Cardiac muscle cell (in vitro differentiated cells and primary cell): ENCODE measurements at places on chromosomes 1 and 21. TPM values are rescaled to one million over a fixed set of nuclear protein-coding genes. Genes with fewer than 3 reads are reported as not detected.

Gene COL6A2
- total RNA-seq: 212 and 260 TPM in 2 replicates

Gene LENEP
- not detected in 2 replicates for total RNA-seq

Gene BPNT1
- total RNA-seq: 27.7 and 29.7 TPM in 2 replicates

DNA sequence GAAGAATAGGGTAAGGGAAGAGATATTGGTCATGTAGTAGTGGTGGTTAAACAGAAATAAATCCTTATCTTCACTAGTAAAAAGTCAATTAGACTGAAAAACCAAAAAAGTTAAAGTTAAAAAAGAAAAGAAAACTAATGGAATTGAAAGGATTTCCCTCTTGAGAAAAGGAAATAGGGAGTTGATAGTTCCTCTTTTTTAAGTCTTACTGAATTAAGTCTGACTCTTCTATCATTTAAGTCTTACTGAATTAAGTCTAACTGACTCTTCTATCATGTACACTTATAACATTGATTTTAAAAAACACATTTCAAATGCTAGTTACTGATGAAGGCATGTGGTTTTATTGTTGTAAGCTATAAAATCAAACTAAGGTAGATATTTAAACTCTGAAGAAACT lies 49.5 kb upstream of the TENT5C start:
- no peak for DNase-seq

- peak; percentile 75 for DNase-seq
Measured at GRCh38 chr1:203172184-203173010, 3.2 kb downstream of the MYBPH start.

GRCh38 chr1:231199868-231200267 lies 38.0 kb downstream of the TRIM67 start:
- no peak for DNase-seq

GRCh38 chr21:34790834-34791233 lies 122.0 kb downstream of the CLIC6 start:
- no peak for DNase-seq

GRCh38 chr1:205688171-205689080 lies 8.1 kb upstream of the SLC45A3 start:
- no peak for DNase-seq

DNA sequence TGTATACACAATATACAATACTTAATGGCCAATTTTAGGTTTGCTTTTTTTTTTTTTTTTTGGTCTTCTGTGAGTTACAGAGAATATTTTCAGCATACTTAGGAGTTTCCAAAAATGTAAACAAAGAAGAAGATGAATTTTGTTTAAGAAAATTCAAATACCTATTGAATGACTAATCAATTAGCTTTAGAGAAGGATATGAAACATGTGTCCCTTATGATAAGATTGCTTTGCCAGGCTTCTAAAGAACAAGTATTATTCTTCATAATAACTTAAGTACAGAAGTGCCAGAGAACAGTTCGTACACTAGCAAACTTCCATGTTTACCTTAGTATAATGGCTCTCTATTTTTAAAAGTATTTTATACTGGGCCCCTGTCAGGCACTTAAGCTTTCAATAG lies 1191.0 kb upstream of the NCAM2 start:
- no peak for DNase-seq

- DNase-seq: no peak
Measured at GRCh38 chr1:66172272-66172671, 361.7 kb upstream of the SGIP1 start.

GRCh38 chr1:230077436-230078213 lies 10.6 kb downstream of the GALNT2 start:
- DNase-seq: no peak

GRCh38 chr1:187622545-187622944 lies 793.8 kb downstream of the PLA2G4A start:
- no peak for DNase-seq

DNA sequence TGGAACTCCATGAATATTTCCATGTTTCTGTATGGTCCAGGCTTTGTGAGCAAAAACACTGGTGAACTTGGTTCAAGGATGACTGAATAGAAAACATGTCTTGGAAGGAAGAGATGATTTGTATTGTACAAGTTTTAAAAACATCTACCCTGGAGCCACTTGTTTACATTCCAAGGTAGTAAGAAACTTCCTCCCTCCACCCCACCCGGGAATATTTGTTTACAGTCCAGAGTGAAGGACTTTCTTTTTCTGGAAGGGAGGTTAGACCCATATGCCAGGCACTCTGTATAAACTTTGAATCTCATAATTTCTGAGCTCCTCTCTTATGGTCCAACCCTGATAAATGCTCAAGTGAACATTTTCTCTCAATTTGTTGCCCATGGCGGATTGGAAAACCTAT lies 323.3 kb upstream of the LYPLAL1 start:
- no peak for DNase-seq

- peak; percentile 33 for DNase-seq
Measured at GRCh38 chr21:36966821-36967768, 626 bp upstream of the HLCS start.

DNA sequence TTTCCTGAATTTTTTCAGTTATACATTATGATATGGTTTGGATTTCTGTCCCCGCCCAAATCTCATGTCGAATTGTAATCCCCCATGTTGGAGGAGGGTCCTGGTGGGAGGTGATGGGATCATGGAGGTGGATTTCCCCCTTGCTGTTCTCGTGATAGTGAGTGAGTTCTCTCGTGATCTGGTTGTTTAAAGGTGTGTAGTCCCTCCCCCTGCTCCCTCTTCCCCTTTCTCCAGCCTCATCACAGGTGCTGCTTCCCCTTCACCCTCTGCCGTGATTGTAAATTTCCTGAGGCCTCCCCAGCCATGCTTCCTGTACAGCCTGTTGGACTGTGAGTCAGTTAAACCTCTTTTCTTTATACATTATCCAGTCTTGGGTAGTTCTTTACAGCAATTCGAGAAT lies 93.2 kb upstream of the HNRNPU start:
- DNase-seq: no peak

GRCh38 chr1:118984086-118984721 lies 3.9 kb downstream of the TBX15 start:
- peak; percentile 66 for DNase-seq

- DNase-seq: no peak
Measured at GRCh38 chr1:76274718-76275117, 200.2 kb downstream of the ST6GALNAC3 start.

DNA sequence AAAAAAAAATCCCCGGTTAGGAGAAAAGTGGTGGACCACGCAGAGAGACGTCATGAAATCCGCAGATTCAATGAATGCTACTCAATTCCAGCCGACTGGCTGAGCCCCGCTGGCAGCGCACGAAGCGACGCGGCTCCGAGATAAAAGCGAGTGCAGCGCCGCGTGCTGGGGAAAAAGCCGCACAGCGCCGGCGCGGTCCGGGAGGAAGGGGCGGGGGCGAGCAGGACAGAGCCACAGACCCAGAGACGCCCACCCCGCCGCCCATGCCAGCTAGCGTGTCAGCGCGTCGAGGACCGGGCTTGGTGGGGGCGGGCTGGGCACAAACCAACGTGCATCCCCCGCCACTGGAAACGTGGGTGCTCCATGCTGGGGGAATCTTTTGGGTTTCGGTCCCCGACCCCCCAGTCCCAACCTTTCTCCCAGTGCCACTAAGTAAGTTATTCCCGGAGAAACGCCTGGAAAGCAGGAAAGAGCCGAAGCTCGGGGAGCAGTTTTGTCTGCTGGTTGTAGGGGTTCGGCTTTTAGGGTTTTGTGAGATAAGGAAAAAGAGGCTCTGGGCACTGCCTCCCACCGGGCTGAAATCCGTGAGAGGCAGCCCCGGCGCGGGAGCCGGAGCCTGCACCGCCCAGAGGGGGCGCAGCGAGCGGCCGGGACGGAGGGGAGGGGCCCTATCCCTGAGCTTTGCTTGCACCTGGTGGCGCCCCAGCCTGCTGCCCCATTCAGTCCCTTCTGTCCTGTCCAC lies at the start of gene KCNJ6:
KCNJ6 (minus strand) TSS at position 148 of the 742 bp plus-strand sequence. CDS start 75,775 bp downstream, outside the sequence.
- peak; percentile 50 for DNase-seq

DNA sequence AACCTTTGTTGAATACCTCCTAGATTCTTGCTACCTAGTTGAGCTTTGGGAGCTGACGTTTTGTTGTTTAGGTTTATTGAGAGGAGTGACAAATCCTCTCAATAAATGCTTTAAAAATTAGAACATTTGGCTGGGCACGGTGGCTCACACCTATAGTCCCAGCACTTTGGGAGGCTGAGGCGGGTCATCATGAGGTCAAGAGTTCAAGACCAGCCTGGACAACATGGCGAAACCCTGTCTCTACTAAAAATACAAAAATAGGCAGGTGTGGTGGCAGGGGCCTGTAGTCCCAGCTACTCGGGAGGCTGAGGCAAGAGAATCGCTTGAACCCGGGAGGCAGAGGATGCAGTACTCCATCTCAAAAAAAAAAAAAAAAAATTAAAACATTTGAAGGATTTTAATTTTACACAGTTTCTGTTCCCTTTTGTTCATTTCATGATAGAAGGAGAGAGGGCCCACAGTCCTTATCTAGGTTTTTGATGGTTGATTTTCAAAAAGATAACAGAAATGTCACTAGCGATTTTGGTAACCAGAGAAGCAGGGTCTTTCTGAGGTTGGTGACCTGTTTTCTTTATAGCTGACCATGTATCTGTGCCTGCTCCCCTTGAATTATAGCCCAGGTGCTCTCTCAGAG lies 44.2 kb upstream of the PIGV start:
- no peak for DNase-seq

DNA sequence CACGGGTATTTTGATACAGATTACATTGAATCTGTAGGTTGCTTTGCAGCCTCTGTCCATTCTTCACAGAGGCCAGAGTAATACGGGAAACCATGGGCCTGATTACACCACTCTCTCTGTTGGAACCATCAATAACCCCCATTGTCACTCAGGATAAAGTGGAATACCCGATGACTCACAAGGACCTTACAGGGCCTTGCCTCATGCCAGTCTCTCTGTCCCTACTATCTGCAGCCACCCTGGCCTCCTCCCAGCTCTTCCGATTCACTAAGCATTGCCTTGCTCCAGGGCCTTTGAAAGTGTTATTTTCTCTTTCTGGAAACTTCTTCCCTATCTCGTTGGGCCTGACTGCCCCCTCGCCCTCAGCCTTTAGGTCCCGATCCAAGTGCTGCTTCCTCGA lies 61.7 kb downstream of the HMGB4 start:
- DNase-seq: no peak

DNA sequence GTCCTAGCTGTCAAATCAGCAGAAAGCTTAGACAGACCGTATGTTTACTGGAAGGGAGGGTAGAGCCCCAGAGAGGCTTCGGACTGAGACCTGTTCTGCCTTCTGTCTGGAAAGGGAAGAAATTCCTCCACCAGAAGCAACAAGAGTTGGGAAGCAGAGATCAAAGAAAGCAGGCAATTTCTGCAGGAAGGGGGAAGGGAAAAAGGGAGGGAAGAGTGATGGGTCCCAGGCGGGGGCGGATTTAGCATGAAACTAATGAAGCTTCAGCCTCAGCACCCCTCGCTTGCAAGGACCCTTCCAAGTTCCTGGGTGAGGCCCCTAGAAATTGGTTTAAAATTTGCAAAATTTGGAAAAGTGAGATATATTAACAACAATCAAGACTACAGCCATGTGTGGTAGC lies 26.6 kb upstream of the FAM20B start:
- DNase-seq: no peak

DNA sequence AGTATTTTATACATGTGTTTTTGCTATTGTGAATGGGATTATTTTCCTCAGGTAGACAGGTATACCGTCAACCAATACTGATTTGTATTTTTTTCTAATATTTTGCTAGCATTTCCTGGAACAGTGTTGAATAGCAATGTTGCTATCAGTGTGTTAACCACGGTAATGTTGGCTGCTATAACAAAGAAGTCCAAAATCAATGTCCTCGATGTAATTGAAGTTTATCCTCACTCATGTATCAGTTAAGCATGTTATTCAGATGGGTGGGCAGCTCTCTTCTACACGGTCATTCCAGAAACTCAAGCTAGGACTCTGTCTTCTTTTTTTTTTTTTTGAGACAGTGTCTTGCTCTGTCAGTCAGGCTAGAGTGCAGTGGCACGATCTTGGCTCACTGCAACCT lies 24.3 kb downstream of the DOP1B start:
- no peak for DNase-seq

DNA sequence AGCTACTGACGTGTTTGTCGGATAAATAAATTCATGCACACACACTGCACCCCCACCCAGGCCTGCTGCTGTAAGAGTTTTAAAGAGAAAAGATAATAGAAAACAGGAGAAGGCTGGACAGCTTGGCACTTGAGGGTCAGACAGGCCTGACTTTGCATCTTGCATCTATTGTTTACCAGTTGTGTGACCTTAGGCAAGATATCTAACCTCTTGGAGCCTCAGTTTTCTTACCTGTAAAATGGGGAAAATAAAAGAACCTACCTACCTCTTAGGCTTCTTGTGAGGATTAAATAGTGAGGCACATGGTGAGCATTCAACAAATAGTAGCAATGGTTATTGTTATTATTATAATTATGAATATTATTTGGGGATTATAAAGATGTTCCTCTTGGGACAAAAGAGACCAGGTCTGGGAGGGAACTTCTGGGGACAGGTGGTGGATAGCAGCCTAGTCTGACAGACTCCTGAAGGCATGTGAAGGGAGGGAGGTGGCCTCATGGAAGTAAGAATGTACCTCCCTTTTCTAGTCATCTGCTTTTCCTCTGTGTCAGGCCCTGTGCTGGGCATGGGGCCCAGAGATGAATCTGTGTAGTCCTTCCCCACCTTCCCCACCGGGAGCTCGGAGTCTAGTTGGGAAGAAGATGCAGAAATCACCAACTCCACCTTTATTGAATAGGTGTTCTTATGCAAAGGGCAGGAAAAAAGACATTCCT lies 18.3 kb upstream of the EPB41 start:
- DNase-seq: peak; percentile 26

GRCh38 chr1:44515416-44515815 lies 110.4 kb downstream of the RNF220 start:
- no peak for DNase-seq

GRCh38 chr1:156539818-156540355 lies 32.5 kb downstream of the IQGAP3 start:
- DNase-seq: no peak

DNA sequence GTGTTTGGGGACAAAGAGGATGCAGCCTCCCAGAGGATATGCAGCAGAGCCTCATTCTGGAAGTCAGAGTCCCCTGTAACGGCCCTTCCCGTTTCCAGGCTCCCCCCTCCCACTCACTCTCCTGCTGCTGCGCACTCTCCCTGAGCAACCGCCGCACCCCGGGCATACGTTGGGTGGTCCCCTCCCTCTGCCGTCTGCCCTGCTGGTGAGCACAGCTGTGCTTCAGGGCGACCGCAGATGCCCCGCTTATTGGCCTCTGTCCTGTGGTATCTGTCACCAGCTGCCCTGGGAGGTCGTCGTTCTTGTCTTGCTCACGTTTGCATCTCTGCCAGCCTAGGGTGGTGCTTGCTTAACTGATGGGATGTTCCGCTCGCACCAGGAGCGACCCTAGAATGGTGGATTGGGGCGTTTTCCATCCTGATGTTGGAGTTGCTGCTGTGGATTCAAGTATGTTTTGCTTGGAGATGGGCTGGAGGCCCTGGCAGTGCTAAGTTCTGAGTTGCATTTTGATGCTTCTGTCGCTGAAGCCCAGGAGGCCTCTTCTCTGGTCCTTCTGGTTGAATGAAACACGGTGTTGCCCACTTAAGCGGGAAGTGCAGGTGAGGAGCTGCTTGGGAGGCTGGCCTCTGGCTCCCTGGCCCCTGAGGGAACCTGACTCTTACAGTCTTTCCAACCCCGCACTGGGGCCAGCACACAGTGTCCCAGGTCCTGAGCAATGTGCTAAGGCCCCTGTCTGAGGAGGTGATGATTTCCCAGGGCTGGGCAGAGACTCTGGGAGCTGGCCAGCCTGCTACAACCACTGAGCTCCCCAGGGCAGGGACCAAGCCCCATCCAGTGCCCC lies 3.2 kb downstream of the TMEM201 start:
- DNase-seq: no peak
